Bladder microvascular endothelial cell (primary cell): ENCODE measurements at places on chromosomes 11 and 22. TPM values are rescaled to one million over a fixed set of nuclear protein-coding genes. Genes with fewer than 3 reads are reported as not detected.

PDGFD gene
- 11.0 and 56.5 TPM in 2 replicates for total RNA-seq

IGLL5 gene
- not detected in 2 replicates for total RNA-seq

TMX2 gene
- total RNA-seq: 40.0 and 72.9 TPM in 2 replicates

OR52I1 gene
- total RNA-seq: not detected in 2 replicates

TMEM191B gene
- 2.4 TPM in 1 of 2 replicates, not detected in the other for total RNA-seq

POU2AF2 gene
- not detected in 2 replicates for total RNA-seq

FBXO3 gene
- total RNA-seq: 24.4 and 42.4 TPM in 2 replicates

MS4A4A gene
- not detected in 2 replicates for total RNA-seq

XKR3 gene
- total RNA-seq: not detected in 2 replicates

CECR2 gene
- under 0.01 and 0.06 TPM in 2 replicates for total RNA-seq

ACER3 gene
- total RNA-seq: 8.7 and 16.4 TPM in 2 replicates

GUCY1A2 gene
- total RNA-seq: under 0.01 and 0.13 TPM in 2 replicates

ZNF70 gene
- total RNA-seq: 1.1 and 3.1 TPM in 2 replicates

ALKBH3 gene
- 26.9 and 27.8 TPM in 2 replicates for total RNA-seq

SMIM35 gene
- total RNA-seq: not detected in 2 replicates

PLCB3 gene
- 31.7 and 45.7 TPM in 2 replicates for total RNA-seq

KRTAP5-2 gene
- total RNA-seq: not detected in 2 replicates
